Colonic mucosa (tissue), 4 donors: ENCODE measurements at places on chromosomes 1 and 21. TPM values are rescaled to one million over a fixed set of nuclear protein-coding genes. Genes with fewer than 3 reads are reported as not detected.

DNA sequence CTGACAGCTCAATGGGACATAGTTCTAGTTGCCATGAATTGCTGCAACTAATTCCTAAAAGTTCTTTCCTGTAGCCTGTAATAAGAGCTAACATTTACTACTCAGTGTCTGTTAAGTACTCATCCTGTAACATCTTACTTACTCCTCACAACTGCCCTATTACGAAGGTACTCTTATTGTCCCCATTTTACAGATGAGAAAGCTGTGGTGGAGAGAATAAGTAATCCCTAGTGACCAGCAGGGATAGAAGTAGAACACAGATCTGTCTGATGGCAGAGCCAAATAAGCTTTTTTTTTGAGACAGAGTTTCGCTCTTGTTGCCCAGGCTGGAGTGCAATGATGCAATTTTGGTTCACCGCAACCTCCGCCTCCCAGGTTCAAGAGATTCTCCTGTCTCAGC is 3.1 kb downstream of the STK40 start:
- no peak for DNase-seq

DNA sequence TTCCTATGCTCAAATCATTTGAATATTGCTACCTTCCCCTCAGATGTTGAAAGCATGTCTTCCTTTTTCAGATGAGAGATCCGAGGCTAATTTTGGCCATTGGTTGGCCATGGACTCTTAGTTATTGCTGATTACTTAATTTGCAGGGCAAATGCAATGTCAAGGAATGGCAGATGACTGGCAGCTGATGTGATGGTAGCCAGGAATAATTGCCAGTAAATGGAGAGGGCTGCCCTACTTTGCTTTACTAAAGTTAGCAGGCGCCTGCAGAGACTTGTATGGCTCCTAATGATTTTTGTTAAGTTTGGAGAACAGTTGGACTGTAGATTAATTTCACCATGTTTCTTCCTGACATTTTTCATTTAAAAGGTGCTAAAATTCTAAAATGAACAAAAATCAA is 128.9 kb downstream of the XCL2 start:
- DNase-seq = no peak

- no peak for DNase-seq
Observed at GRCh38 chr1:119428991-119429390, 14.0 kb downstream of the HSD3B2 start.

GRCh38 chr1:54995835-54996234 is 2.9 kb upstream of the BSND start:
- no peak for DNase-seq

DNA sequence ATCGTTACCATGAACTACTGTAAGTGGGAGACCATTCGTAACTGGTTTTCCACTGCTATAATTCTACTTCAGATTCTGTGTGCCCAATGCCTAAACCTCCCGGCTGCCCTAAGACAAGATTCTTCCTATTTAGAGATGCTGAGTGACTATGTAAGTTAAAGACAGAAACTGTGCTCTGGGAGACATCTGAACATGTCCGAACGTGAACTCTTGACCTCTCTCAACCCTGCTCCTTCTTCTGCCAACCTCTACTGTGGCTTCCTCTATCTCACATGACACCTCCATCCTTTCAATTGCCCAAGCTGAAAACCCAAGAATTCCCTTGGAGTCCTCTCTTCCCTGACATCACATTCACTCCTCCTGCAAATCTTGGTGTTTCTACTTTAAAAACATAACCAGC is 182.9 kb downstream of the AKT3 start:
- DNase-seq = no peak

DNA sequence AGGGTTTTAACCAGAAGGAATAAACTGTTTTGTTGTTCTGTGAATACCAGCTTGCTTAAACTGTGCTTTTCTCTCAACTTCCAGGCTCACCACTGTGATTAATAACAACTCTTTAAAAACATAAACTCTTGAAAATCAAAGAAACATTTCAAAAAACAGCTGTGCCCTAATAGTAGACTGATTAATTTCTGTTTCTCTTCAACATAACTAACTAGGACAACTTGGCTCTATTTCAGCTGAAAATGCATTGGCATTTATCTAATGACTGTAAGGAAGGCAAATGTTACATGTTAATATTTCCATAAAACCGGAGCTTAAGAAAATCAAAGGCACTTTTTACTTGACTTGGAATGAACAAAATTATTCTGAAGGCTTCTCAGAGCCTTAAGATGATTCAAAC is 656.1 kb upstream of the NEGR1 start:
- no peak for DNase-seq

KCNAB2 gene
- total RNA-seq = 4.7 TPM

- no peak for DNase-seq
Observed at GRCh38 chr1:44523593-44524591, 118.8 kb downstream of the RNF220 start.

GRCh38 chr1:173113015-173113741 is 62.4 kb upstream of the TNFSF18 start:
- DNase-seq = no peak

GRCh38 chr1:200139661-200140250 is 112.2 kb downstream of the NR5A2 start:
- peak; percentile 25 for DNase-seq

- peak; percentile 60 for DNase-seq
Observed at GRCh38 chr1:207853372-207853757, 57.6 kb downstream of the CD34 start.

- no peak for DNase-seq
Observed at GRCh38 chr1:101907264-101907663, 89.5 kb downstream of the OLFM3 start.

CDA gene
- total RNA-seq = 110 TPM

DNA sequence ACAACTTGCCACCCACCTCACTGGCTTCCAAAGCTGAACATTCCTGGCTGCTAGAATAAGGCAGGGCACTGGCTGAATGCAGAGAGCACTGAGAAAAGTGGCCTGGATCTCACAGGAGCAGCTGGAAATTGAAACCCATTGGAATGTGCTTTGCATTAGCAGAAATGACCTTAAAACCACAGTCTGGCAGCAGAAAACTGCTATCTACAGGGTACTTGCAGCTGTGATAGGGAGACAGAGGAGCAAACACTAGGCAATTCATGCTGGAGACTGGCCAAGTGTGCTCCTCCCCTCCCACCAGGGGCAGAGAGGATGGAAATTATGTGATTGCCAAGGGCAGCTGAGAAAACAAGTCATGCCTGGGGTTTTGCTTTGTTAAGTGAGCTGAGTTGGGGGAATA is 47.2 kb downstream of the HSD3B1 start:
- DNase-seq = peak; percentile 22

ANGPTL7 gene
- not detected for total RNA-seq

RCC2 gene
- 69.3 TPM for total RNA-seq

DNA sequence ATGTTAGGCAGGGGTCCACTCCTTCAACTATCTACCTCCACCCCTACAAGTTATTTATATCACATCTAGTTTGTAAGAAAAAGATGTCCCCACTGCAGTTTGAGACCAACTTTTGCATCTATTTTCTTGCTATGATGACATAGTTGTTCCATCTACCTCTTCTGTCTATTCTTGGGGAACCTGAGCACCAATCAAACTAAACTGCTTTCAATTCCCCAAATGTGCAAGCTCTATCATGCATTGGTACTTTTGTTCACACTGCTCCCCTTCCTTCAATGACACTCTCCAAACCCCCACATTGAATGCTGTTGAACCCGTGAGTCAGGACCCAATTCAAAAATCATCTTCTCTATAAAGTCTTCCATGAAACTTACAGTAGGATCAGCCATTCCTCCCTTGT is 16.0 kb upstream of the FRRS1 start:
- no peak for DNase-seq

VHLL gene
- not detected for total RNA-seq

GRCh38 chr1:50591598-50591997 is 168.4 kb upstream of the DMRTA2 start:
- no peak for DNase-seq

- DNase-seq = no peak
Observed at GRCh38 chr1:157775101-157775870, 1.6 kb downstream of the FCRL2 start.

DNA sequence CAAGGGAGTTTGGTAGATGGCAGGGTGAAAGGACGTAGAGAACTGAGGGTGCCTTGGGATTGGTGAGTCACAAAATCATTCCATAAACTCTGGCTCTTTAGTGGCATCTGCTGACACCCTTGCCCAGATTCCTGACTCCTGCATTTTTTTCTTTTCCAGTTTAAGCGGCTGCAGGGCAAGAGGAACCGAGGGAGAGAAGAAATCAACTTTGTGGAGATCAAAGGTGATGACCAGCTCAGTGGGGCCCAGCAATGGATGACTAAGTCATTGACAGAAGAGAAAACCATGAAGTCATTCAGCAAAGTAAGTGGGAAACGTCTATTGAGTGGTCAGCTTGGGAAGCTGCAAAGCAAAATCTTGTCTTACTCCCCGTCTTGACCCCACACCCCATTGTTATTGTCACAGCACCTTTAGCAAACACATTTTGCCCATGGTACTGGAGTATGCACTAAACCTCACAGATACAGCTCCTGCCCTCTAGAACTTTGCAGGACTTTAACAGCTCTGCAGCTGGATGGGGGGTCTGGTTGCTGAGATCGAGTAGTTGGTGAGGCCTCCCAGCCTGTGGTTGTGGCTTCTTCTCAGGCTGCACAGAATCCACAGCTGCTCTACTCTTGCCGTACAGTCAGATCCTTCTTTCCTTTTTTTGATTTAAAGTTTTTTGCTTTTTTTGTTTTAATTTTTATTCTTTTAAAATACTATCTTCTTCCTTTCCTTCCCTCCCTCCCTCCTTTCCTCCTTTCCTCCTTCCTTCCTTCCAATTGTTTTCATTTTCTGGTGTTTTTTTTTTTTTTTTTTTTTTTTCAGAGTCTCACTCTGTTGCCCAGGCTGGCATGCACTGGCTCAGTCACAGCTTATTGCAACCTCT is 21.9 kb downstream of the SH2D2A start:
- DNase-seq = no peak

- DNase-seq = no peak
Observed at GRCh38 chr1:218436997-218437396, 91.9 kb downstream of the TGFB2 start.

DNA sequence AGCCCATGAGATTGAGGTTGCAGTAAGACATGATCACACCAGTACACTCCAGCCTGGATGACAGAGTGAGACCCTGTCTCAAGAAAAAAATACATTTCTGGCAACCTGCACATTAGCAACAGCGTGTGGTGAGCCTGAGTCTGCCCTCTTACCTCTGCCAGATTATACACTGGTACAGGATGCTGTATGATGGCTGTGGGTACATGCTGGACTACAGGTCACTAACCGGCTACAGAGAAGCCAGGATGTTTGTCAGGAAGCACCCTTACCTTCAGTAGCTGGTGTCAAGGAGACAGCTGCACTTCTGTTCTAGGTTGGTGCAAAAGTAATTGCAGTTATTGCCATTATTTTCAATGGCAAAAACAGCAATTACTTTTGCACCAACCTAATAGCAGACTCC is 575.7 kb downstream of the NPHP4 start:
- no peak for DNase-seq

- DNase-seq = no peak
Observed at GRCh38 chr1:86169625-86170024, 13.1 kb upstream of the COL24A1 start.

DNA sequence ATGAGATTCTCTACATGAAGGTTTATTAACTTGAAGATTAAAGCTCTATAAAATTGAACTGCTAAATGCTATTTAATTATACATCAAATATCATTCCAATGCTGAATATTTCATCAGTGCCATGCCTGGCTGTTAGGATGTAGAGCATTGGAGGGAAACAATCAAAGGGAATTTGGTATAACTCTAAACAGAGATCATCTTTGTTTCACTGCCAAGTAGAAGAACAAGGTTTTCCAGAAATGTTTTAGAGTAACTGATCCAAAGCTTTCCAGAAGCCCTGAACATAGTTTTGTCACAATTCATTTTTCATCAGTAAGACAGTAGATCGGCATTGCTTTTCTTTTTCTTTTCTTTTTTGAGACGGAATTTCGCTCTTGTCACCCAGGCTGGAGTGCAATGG is 5.9 kb upstream of the DSTYK start:
- no peak for DNase-seq

- DNase-seq = no peak
Observed at GRCh38 chr1:160711602-160712311, at the start of gene CD48. Gene CD48 (minus strand): TSS chr1:160711822. CDS start chr1:160711763, 59 bp downstream.

GRCh38 chr1:67019600-67020136 is 34.3 kb downstream of the SLC35D1 start:
- DNase-seq = no peak

DNA sequence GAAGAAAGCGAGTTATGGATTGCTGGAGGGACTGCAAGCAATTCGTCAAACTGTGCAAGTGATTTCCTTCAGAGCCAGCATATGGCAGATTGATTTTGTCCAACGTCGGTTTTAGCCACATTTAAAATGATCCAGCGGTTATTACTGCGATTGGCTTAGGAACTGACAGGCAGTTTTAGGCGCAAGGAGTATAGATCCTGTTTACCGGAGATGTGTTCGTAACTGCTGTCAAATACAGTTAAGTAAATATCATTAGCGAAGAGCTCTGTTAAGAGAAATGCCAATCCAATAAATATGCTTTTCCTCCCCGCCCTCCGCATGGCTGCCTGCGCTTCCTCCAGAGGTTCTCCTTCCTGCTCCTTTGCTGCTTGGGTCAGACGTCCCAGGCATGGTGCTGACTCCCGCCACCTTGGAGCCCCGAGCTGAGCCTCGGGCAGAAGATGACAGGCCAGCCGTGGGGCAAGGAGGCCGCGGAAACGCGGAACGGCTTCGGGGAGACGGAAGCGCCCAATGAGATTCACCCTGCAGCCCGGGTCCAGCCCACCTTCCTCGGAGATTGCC is 9.4 kb upstream of the BARHL2 start:
- DNase-seq = no peak

- DNase-seq = no peak
Observed at GRCh38 chr1:24286246-24287010, 32.7 kb upstream of the GRHL3 start.

SMIM12 gene
- 49.6 TPM for total RNA-seq

GRCh38 chr1:58717979-58718378 is 18.1 kb upstream of the MYSM1 start:
- peak; percentile 22 for DNase-seq

DNA sequence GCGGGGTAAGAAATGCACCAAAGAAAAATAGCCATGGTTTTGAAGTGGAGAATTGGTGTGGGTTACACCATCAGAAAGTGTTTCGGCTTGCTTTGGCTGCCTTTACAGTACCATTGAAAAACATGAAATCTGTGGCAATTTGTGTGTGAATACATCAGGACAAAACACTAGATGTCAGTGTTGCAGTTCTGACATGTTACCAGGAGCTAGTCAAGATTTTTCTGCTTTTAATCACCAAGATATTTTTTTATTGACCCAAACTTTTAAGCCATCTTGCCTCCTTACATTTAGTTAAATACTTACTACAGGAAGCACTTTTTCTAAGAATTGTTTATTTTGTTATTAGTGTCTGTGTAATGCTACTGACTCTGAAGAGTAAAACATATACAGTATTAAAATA is 14.3 kb downstream of the RRP15 start:
- DNase-seq = no peak
